NCI-H345 (cell line): ENCODE measurements at places on chromosomes 12 and 14.

GRCh38 chr14:42011221-42011620 lies 404.5 kb downstream of the LRFN5 start:
- no peak for DNase-seq

DNA sequence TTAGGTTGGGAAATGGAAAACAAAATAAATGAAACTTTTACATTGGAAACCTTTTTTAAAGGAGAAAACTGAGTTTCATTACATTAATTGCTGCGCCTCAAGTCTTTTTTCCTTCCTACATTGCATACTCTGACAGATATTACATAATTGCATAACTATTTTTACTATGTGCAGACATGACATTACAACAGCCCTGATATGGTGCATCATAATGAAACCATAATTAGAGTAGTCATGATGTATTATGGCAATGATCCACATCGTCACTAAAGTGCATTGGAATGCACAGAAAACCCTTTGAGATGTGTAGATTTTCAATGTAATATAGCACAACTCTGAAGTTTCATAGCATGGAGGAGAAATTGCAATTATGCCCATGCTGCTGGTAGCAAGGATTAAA lies 217.8 kb upstream of the NPAS3 start:
- DNase-seq: no peak

- DNase-seq: peak; percentile 75
Observed at GRCh38 chr12:1220127-1221092, 229.4 kb downstream of the ERC1 start.

DNA sequence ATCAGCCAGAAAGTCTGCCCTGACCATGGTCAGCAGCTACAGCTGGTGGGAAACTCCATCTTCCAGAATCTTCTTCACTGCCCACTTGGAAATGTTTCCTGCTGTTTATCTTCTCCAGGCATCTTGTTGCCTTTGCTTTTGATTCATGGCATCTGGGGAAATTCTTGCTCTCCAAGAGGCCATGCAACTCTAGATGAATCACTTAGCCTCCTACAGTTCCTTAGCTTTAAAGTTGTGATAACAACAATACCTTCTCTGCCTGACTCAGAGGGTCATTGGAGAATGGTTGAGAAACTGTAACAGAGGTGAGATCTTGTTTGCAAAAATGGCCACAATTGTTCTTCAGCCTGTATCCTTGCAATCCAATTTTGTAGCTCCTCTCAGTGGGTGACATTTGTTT lies 121.0 kb upstream of the VRK1 start:
- no peak for DNase-seq

GRCh38 chr14:90402016-90402415 lies 5.2 kb downstream of the CALM1 start:
- DNase-seq: no peak

DNA sequence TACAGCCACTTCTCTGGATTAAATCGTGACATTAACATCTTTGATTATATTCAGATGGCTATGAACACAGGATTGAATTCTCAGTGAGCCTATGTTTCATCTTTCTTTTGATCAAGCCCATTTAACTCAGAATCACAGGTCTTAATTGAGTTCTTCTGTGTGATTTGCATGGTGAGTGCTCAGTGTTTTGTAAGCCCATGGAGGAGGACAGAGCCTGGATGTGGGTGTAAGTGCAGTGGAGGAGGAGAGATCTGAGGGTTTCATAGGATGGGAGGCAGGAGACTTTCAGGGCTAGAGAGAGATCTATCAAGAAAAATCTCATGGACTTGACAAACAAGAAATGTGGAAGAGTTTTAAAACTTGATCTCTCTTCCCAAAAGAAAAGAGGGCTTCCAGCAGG lies 5.3 kb upstream of the TESPA1 start:
- DNase-seq: no peak

DNA sequence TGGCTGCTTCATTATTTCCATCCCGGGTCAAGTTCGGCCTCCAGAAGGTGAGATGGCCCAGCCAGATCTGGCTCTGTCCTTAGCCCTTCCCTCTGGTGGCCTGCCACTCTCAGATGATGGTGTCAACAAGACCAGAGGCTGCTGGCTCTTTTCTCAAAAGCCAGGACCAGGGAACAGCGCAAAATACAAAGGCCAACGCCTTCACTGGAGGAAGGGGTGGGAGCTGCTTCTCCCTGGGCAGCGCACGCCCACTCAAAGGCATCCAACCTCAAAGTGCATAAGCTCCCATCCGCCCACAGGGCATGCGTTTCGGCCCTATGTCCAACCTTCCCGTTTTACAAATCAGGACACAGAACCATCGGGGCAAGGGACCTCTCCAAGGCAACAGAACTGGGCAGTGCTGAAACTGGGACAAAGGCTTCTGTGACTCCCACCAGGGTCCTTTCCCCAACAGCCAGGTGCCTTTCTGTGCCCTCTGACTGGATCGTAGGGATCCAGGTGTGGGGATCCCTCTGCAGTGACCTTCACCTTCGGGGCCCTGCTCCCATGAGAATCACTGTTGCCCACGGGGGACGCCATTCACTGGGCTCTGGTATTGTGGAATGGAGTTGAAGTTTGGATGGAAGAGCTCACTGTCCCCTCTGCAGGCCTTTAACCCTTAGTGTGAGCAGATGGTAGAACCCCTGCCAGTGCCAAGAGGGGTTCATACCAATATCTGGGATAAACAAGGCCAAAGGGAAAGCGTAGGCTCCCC lies 76.8 kb downstream of the NINJ2 start:
- DNase-seq: no peak

GRCh38 chr14:100994082-100994481 lies 90.6 kb upstream of the RTL1 start:
- no peak for DNase-seq

- no peak for DNase-seq
Observed at GRCh38 chr14:94582851-94583250, 1.6 kb downstream of the SERPINA5 start.

- peak; percentile 60 for DNase-seq
Observed at GRCh38 chr14:77203611-77204458, 22.2 kb downstream of the TMEM63C start.

DNA sequence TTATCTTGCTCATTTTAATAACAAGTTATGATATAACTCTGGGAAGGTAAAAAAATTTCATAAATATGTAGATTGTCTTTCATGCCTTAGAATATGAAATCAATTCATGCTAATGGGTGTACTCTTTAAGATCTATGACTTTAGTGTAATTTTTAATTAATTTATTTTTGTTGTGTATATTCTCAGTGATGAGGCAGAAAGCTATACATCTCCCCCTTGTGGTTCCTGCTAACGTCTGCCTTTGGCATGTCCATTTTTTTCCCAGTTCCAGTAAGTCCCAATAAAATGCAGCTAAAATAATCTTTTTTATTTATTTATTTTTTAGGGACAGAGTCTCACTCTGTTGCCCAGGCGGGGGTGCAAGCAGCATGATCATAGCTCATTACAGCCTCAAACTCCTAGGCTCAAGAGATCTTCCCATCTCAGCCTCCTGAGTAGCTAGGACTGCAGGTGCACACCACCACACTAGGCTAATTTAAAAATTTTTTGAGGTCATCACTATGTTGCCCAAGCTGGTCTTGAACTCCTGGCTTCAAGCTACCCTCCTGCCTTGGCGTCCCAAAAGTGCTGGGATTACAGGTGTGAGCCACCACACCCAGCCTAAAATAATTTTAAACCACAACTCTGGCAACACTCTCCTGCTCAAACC lies 3.3 kb upstream of the CHURC1 start:
- peak; percentile 15 for DNase-seq

- no peak for DNase-seq
Observed at GRCh38 chr12:41556176-41556575, 368.1 kb downstream of the PDZRN4 start.

GRCh38 chr12:122084857-122085405 lies 6.4 kb downstream of the MLXIP start:
- no peak for DNase-seq
